Right renal cortex interstitium (tissue), 3 donors: ENCODE measurements at places on chromosomes 13 and 19.

- DNase-seq: no peak
These were observed 319.5 kb downstream of the SHISA2 start for GRCh38 chr13:25732111-25732865.

DNA sequence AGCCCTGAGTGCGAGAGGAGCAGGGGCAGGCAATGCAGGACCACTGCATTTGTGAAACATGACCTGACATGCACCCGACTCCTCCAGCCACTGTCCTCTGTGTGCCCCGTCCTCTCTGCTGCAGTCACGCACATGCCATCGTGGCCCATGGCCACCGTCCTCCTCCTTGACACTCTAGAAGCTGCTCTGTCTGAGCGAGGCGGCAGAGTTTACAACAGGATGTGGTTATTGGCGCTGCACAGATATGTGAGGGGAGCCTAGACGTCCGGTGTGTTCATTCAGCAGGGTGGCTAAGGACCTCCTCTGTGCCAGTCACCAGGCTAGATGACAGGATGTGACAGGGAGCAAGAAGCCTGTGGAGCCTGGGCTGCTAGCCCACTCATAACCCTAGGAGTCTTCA is 277.8 kb downstream of the FOXO1 start:
- no peak for DNase-seq

- DNase-seq: no peak
These were observed 51.6 kb upstream of the POMP start for GRCh38 chr13:28607187-28607955.

DNA sequence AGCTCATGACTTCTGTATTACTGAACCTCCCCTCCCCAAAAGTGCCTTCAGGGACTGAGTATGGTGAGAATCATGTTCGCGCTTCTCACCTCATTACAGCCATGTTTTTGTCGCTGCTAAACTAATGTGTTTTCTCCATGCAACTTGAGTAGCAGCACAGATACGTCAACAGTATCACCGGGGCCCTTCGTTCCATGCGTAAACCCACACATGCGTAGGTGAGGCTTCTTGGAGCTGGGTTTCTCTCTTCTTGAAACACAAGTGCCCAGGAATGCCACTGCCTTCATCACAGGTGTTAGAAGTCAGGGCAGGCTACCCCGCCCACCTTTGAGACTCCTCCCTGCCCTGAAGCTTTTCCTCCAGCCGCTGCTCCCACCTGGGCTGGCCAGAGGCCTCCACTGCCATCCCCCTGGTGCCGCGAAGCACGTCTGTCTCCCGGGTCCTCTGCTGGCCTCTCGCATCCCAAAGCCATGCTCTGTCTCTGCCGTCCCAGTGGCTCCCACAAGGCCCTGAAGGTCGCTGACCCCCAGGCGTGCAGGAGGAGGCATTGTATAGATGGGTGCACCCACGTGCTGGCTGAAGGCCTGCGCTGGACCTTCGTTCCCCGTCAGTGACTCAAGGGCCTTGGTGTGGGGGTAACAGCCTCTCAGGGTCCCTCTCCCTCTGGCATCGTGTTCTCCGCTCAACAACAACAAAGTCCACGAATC is 135.3 kb upstream of the MCF2L start:
- DNase-seq: no peak

DNA sequence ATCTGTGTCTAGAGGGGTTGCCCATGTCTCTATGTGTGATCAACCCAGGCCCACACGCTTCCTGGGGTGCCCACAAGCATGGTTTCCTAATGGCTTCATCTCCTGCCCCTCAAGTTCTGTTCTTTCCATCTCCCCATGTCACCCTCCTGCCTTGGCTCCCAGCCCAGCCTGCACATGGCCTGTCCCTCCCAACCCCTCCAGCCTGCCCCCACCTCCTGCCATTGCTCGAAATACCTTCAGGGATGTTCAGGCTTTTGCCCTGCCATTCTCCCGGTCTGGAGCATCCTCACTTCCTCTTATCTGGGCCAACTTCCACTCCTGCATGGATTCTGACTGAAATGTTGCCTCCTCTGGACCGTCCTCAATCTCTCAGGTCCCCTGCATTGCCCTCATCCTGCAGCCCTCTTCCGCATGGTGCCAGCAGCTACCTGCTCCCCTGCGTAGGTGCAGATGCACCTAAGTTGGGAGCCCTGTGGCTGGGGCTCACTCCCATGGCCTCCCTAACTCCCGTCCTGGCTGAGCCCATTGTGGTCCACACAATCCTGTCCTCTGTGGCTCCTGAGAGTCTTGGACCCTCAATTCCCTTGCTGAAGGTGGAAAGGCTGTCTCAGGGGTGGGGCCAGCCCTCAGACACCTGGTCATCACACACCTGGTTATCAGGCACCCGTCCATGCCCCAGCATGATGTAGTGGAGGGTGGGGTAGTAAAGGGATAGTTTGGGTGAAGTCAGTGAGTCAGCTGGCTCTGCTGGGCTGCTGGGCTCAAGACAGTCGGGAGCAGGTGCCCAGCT is 152.1 kb downstream of the URI1 start:
- no peak for DNase-seq

GRCh38 chr13:104683789-104684188 is 1617.6 kb upstream of the SLC10A2 start:
- DNase-seq: no peak

DNA sequence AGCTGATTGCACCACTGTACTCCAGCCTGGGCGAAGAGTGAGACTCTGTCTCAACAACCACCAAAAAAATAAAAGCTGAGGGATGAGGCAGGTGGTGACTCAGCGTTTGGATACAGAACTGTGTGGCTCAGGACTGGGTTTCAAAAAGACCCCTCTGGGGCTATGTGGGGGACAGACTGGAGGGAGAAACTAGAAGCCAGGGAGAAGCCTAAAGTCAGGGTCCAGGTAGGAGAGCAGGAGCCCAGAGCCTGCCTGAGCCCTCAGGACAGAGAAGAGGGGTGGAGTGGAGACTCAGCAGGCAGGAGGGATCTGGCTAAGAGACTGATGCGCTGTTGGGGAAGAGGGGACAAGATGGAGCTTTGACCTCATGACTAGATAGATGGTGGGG is 1.8 kb upstream of the CD37 start:
- DNase-seq: no peak

DNA sequence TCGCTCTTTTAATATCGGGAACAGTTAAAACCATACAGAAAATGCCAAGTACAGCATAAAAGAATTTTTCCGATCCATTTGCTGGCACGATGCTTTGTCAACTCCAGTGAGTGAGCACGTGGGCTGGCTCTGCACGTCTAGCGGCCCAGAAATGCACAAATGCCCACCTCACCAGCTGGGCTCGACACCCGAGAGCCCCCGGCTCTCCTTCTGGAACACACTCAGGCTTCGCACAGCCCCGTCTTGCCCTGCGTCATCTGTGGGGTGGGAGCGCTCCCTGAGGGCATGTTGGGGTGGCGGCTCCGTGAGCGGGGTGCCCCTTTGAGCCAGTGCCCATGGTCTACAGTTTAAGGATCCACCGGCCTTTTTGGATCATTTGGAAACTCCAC is 24.5 kb downstream of the ATP4B start:
- no peak for DNase-seq

- DNase-seq: peak; percentile 83
These were observed at the start of gene SCGB2B2 for GRCh38 chr19:34676697-34677385. Gene SCGB2B2 (minus strand): TSS chr19:34677159. CDS start chr19:34594563, 82,596 bp downstream.

- DNase-seq: no peak
These were observed 207.0 kb downstream of the SLITRK6 start for GRCh38 chr13:85592211-85592610.

DNA sequence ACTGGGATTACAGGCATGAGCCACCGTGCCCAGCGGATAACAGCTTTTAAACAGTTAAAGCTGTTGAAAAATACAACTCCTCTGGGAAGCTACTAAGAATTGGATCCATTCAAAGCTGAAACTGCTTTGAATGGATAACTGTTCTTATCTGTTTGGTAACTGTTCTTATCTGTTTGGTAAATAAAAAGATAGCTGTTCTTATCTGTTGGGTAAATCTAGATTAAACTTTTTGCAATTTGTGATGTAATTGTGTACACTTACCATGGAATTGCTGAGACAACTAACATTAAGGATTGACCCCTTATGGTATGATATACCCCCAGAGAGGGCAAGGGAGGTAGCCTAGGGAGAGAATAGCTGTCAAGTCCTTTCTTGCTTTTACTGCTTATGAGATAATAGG is 27.9 kb upstream of the SPART start:
- DNase-seq: no peak

DNA sequence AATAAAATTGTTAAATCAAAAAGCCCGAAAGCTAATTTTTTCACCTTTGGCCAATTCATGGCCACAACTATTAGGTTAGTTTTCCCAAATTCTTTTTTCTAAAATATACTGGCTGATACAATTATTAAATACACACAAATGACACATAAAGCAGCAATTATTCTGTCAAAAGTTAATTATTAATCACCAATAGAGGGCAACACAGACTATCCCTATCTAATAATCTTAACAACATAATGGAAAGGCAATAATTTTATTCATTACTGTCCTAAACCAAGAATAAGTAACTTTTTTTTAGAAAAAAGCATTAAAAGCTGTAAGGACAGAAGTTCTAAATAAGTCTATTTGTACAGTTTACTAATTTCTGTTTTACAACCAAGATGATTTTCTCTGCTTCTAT is 51.7 kb downstream of the KATNAL1 start:
- DNase-seq: no peak

DNA sequence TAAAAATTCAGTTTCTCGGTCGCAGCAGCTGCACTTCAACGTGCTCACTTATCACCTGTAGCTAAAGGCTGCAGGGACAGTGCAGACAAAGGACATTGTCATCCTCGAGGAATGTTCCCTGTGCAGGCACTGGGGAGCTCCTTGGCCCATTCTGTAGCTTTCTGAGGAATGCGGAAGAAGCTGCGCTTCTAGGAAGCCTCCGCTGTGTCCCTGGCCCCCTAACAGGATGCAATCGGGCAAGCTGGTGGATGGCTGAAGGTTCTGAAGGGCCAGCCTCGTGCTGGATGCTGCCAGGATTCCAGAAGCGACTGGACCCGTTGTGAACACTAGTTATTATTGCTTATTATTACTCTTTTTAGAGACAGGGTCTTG is 8.1 kb downstream of the ANO8 start:
- no peak for DNase-seq

DNA sequence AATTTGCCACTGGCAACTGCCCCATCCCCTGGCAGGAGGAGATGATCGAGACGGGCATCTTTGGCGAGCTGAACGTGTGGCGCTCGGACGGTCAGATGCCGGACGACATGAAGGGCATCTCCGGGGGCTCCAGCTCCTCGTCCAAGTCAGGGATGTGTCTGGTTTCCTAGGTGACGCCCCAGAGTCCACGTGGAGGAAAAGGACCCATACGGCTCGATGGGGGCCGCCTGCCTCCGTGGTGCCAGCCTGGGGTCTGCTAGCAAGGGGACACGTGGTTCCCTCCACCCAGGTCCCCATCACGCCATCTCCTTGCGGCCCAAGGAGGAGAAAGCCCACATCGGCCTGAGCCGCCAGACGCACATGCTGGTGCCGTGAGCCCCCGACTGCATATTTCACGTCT is 23.8 kb upstream of the TMEM255B start:
- no peak for DNase-seq

GRCh38 chr13:97257800-97258799 is 36.0 kb downstream of the MBNL2 start:
- no peak for DNase-seq

GRCh38 chr19:3549816-3550215 is 7.6 kb downstream of the MFSD12 start:
- DNase-seq: no peak

DNA sequence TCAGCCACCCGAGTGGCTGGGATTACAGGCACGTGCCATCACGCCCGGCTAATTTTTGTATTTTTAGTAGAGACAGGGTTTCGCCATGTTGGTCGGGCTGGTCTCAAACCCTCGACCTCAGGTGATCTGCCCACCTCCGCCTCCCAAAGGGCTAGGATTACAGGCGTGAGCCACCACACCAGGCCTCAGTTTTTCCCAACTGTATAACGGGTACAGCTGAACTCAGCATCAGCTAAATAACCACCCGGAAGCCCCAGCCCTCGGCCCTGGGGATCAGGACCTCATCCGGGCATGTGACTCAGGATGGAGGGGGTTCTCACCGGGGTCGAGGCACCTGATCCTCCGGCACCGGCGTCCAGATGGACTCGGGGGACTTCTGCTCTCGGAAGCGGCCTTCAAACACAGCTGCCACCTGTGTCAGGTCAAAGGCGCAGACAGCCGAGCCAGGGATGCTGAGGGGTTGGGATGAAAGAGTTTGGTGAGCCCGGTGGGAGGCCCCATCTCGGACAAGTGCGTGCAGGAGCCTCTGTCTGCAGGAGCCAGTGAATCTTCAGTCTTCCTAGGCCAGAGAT is 8.9 kb downstream of the SEMA6B start:
- DNase-seq: no peak

- DNase-seq: no peak
These were observed 1.3 kb upstream of the TICAM1 start for GRCh38 chr19:4832776-4833175.

DNA sequence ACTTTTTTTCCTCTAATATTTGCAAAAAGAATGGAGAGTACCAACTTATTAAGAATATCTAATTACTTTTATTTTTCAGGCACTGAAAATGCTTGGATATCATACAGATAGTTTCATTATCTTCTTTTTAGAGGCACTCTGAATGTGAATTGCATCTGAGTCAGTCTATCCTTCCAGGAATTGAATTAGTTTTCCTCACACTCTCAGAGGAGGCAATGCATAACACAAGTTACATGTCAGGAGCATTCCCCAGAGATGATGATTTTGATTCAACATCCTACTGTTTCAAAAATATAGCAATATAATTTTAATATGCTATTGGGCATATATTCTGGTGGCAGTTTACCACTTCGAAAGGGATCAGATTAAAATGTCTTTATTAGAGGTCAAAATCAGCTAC is 1315.4 kb downstream of the PCDH9 start:
- DNase-seq: no peak
